CD4-positive, alpha-beta T cell treated with Interleukin-4 for 4 hours (primary cell): ENCODE measurements at places on chromosomes 1 and 21.

DNA sequence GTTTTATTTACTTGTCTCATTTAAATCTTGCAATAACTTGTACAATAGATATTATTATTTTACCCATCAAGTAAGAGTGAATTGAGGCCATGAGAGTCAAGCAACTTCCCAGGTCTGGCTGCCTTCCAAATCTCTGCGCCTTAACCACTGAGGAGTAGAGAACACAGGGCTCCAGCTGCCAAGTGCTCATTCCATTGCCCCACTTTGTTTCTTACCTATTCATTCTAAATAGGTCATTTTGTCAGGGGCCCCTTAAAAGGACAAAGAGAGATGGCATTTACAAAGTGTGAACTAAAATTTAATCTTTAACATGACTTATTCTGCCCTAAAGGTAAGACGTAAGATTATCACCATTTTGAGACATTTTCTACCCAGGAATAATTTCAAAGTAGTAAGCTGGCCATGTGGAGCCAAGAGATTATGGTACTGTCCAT lies 3.5 kb downstream of the PPP1R15B start:
- DNase-seq = peak; percentile 30

- DNase-seq = no peak
Observed at GRCh38 chr1:24235921-24236788, 49.1 kb upstream of the IFNLR1 start.

DNA sequence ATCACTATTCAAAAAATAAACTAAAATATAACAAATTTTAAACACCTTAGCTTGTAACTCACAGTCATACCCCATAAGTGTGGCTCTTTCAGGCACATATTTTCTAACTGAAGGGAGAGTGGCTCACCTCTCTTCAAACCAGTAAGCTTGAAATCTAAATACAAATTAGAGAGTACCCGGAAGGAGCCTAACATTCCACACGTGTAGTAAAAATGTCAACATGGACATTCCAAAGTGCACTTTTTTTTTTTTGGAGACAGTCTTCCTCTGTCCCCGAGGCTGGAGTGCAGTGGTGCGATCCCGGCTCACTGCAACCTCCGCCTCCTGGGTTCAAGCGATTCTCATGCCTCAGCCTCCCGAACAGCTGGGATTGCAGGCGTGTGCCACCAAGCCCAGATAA lies 275.6 kb upstream of the ADGRL2 start:
- no peak for DNase-seq

DNA sequence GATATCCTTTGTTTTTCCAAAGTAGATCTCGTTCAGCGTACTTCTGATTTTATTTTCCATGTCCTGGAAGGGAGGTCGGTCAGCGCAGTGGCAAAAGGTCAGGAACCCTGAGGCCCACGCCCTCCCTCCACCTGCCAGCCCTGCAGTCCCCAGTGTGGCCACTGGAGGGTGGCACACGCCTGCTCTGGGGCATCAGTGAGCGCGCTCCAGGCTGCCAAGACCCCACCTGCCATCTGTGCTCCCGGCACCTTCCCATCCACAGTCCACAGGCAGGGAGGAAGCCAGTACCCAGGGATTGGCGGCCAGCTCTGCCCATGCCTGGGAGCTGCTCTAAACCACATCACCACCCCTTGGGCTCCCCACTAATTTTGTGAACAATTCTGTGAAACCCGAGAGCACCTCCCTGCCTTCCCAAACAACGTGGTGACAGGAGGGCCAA lies 32.3 kb downstream of the SLC66A1 start:
- DNase-seq = peak; percentile 18

DNA sequence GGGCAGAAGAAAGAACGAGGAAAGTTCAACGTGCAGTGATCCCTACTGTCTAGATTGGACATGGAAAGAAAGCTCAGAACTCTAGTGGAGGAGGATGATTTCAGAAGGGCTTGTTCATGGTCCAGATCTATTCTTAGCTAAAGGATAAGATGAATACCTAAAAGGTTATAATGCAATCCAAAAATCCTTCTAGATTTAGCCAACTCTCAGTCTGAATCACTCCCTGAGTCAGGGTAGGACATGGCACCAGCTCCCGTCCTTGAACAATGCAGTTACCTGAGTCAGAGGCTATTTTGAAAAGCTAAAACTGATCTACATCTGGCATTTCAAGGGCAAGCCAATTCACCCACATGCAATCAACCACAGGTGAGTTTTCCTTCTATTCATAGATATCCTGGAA lies 38.8 kb upstream of the HIVEP3 start:
- no peak for DNase-seq

DNA sequence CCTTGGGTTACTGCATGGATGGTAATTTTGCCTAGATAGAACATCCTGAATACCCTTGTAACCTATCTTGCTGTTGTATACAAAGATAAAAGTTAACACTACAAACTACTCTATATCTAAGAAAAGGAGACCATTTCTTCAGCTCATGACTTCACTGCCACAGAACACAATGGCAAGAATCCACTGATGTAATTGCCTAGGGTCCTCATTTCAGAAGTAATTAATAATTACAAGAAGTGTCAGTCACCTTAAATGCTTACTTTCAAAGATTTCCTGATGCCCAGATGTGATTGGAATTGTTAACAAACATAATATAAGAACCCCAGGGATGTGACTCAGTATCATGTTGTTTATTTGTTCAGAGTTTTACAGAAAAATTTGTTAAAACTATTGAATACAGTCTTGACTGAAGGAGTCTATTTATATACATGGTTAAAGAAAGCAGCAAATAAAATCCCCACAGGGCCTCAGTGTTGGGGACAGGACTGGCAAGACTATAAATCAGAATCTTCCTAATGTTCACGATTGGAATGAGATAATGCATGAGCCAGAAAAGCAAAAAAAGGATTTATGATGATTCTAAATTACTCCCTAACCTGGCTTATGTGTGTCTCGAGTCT lies 83.9 kb downstream of the CRB1 start:
- DNase-seq = no peak

GRCh38 chr1:66681686-66682085 lies 70.6 kb upstream of the DYNLT5 start:
- no peak for DNase-seq
